ENCODE measurements at places on chromosomes 1 and 21.

- DNase-seq: no peak
Measured at GRCh38 chr1:152501704-152502103, 8.9 kb upstream of the LCE5A start.

- peak; percentile 90 for DNase-seq
Measured at GRCh38 chr21:37700641-37701202, 215.5 kb downstream of the KCNJ6 start.

- DNase-seq: no peak
Measured at GRCh38 chr1:164638492-164639202, 79.7 kb downstream of the PBX1 start.

DNA sequence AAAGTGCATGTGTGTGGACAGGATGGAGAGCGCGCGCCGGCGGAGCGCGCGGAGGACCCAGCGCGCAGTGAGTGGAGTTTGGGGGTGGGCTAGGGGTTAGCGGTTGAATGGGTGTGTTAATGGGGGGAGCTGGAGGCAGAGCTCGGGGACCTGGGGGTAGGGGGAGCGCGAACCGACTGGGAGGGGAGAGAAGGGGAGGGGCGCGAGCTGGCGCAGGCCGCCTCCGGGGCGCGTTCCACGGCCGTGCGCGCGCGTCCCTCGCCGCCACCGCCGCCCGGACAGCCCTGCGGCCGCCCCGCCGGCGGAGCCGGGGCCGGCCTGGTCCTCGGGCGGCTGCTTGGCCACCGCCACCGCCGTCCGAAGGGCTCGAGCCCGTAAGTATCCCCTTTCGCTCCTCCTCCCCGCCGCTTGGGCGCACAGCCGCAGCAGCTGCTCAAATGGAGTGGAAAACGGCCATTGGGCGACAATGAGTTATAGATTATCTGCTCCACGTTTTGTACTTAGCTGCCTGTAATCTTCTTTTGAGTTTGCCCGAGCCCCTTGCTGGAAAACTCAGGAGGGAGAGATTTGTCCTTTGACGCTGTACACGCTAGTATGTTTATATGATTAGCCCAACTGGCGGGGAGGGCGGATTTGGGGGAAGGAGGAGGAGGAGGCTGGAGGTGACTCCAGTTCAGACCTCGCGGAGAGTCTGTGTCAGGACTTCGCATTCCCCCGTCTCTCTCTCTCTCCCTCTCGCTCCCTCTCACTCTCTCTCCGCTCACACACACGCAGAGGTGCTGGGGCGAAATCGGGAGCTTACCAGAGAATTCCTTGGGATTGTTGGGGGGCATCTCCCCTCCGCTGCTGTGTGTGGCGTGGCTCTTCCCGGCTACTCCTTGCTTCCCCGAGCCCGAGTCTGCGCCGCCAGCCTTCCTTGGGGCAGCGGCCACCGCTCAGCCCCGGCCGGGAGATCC is at the start of gene ADGRL2:
Gene ADGRL2, plus strand, starts transcription at position 240 of the 956 bp plus-strand sequence. CDS start 36,051 bp downstream, outside the sequence.
- peak; percentile 93 for DNase-seq

DNA sequence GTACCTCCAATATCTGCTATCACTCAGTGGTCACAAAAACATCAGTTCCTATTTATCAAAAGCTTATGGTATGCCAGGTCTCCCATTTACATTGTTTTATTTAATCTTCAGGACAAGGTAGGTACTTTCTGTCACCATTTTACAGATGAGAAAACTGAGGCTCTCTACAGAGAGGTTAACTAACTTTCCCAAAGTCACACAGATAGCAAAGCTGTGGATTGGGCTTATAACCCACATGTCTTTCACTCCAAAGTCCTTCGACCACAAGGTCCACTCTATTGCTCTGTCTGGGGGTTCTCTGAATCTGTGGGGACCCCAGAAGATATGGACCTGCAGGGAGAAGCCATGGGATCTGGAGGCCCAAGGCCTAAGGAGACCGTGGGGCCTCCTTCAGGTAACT is 26.6 kb upstream of the EPS8L3 start:
- no peak for DNase-seq

GRCh38 chr1:184044603-184045376 is 6.7 kb upstream of the TSEN15 start:
- no peak for DNase-seq

DNA sequence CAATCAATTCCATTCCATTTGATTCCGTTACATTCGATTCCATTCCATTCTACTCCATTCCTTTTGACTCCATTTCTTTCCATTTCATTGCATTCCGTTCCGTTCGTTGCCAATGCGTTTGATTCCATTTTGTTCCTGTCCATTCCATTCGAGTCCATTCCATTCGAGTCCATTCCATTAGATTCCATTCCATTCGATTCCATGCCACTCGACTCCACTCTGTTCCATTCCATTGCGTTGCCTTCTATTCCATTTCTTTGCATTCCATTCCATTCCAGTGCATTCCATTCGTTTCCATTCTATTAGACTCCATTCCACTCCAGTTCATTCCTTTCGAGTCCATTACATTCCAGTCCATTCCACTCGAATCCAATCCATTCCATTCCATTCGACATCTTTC is 2587.5 kb upstream of the TPTE start:
- DNase-seq: no peak

DNA sequence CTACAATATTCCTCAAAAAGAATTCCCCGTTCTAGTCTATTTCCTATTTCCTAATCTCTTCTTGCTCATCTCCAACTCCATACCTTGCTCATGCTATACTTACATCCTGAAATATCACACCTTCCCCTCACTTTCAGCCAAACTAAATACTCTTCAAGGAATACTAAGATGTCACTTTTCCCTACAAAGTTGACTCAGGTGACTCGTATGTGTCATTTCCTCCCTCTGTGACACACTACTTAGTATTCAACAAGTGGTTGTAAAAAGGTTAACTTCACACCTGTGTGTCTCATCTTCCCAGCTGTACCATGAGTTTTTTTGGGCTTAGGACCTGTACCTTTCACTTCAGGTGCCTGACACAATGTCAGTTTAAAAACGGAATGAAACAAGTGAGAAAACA is 81.9 kb upstream of the LBR start:
- DNase-seq: no peak

DNA sequence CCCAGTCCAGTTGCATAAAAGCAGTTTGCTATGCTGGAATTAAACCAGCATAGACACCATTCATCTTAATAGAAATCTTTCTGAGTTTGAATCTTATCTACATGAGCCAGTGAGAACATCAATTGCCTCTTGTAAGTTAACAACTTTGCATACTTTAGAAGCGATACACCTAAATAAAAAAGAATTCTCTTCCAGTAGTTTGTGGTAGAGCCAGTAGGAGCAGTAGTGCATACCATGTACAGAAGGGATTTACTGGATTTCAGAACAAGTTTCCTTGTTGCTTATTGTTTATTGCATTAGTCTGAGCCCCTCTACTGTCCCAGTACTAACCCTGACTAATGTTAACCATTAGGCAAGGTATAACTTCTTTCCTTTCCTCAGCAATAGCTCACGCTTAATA is 313.1 kb downstream of the TGFB2 start:
- DNase-seq: no peak

DNA sequence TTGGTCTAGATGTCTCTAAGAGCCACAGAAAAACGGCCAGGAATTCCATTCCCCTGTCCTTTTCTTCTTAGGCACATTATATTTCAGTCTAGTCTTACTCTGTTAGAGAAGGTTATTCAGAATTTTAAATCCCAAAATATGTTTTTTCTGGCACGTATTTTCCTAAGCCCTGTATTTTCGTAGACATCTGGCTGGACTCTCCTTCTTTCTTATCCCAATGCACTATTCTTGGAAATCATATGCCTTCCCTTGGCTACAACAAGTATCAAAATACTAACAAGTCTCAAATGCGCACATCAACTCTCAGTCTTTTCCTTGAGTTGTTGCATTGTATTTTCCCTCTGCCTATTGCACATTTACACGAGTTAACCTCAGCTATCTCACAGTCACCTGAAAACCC is 96.2 kb downstream of the DPYD start:
- no peak for DNase-seq

GRCh38 chr1:228860911-228861831 is 125.9 kb downstream of the RHOU start:
- DNase-seq: no peak
